ENCODE measurements at places on chromosomes 2 and 18.

DNA sequence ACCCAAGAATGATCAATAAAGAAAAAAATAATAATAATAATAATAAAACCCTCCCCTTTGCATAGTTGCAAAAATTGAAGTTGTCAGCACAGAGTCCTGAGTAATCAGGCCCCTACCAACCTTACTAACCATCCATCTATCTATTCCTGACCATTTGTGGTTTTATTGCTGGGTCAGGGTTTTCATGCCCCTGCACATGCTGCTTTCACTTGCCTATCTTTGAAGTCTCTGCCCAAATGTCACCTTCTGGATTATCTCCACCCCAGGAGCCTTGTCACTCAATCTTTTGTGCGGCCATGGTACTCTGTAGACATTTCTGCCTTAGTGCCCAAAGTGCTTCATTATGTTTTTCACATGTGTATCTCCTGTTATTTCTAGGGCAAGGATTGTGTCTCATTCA lies 35.1 kb downstream of the SLC30A6 start:
- DNase-seq: no peak

DNA sequence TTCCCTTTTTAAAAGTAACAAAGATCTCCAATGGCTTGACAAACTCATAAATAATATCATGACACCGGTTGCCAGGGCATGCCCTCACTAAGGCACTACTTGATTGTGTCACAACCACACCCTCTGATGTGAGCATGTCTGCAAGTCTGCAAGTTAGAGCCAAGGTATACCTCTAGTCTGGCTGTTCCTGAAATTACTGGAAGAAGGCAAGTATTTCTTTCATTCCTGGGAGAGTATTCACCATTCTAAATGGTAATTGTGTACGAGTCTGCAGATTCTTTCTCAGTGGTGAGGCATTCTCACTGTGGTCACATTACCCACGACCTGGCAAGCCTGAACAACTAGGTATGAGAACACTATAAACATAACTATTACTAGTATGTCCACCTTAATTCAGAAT lies 25.7 kb upstream of the RNU4ATAC start:
- DNase-seq: no peak

DNA sequence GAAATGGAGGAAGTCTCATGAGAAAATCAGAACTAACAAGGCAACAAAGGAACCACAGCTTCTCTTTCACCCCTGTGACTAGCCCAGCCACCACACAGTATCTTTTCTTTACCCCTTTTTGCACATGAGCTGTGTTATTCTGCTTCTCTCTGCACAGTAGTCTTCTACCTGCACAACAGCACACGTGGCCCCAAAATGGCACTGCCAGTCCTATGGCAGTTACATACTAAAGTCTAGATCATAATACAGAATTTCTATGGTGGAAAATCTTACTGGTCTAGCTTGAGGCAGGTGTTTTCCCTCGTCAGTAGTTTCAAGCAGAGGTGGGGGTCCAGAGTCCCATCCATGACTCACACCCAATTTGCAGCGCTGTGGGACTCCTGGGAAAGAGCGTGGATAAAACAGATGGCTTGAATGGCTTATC lies 177.7 kb downstream of the DIS3L2 start:
- no peak for DNase-seq

DNA sequence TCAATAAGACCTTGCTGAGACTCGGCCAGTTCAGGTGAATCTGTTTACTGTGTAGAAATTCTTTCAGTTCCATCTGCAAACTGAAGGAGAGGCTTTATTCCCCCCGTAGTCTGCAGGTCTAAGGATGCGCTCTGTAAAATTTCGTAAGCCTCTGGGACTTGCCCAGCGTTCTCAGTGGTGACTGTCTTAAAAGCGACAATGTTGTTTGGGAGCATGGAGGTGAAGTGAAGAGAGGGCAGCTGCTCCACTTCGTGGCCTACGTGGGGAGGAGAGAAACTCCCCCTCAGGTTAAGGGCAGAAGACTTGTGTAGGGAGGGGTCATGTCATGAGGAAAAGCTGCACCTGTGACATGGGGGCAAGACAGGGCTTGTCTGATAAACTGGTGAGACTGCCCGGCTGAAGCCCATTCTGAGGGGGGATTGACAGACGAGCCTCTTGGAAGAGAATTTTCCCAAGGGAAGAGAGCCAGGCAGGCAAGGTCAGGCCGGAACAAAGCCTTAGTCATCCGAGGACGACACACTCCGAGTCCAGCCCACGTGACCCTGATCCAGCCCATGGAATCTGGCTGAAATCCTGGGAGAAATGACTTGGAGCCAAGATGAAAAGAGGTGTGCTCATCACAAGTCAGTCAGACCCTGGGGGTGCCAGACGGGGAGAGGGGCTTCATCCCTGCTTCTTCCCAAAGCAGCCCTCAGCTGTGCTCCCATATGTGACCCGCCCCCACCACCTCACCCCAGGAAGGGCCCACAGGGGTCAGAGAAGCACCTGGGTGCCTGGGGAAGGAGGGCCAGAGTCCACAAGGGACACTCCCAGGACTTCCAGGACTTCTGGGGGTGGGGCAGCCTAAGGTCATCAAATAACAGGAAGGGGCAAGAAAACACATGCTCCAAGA lies 88.5 kb upstream of the SH3BP4 start:
- no peak for DNase-seq

DNA sequence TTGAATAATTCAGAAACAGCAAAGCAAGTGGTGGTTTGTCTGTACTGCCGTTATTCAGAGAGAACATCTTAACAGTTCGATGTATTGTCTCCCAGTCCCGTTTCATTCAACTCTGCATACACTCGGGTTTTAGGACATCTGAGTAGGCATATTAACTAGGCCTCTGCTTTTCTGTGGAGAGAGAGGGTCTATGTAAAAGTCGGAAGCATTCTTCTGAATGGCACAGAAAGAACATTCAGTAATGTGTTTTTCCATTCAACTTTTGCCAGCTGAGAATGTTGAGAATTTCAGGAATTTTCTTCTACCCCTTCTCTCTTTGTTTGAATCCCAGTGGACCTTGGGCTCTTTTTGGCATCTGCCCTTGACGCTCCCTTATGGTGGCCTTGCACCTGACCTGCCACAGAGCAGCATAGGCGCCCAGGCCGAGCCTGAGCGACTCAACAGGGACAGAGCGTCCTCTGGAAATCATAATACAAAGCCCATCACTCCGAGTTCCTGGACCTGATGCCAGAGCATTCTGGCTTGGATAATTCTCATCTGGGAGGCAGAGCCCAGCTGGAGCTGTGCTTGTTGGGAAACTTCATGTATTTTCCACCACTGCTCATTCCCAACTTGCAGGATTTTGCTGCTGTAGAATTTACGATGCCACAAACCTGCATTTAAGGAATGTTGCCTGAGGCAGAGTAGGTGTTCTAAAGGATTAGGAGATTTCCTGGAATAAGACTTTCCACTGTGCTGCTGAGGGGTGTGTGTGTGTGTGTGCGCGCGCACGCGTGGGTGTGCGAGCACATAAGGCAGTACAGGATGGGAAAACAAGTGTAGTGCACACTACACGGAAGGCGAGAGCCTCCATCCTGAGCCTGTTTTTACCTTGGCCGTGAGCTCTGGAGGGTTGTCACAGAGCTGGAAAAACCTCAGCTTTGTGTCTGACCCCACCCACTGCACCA lies 77.2 kb upstream of the TXNDC2 start:
- no peak for DNase-seq

DNA sequence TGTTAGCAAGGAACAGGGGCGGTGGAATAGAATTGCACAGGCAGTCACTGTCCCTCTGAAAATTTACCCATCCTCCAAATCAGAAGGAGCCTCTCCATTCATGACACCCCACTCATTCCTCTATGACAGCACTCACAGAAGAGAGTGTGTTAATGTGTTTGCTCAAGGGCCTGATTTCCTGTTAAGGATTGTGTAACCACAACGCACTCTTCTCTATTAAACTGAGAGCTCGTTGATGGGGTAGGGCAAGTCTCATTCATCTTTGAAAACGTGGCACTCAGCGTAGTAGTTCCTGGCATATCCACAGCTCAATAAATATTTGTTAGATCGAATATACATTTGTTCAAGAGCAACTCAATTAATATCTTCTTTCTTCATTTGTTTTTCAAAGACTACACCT lies 106.4 kb downstream of the VAPA start:
- no peak for DNase-seq

GRCh38 chr2:62402156-62402555 lies 103.8 kb downstream of the TMEM17 start:
- no peak for DNase-seq

- DNase-seq: no peak
Measured at GRCh38 chr2:184481865-184482264, 116.5 kb upstream of the ZNF804A start.

DNA sequence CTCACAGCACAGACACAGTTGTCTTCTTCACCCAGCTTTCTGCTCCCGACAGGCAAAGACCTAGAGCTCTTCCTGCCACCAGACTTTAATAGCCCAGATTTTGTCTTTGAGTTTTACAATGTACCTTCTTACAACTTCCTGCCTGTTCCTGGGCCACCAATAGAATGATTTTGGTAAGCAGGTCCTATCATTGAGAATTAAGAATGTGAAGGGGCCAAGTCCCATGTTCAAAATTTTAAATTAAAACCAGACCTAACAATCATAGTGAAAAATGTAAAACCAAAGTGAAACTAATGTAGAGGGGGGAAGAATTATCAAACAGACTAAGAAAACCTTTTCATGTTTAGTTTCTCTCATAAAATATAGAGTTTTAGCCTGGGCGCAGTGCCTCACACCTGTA lies 72.8 kb downstream of the SP3 start:
- no peak for DNase-seq

DNA sequence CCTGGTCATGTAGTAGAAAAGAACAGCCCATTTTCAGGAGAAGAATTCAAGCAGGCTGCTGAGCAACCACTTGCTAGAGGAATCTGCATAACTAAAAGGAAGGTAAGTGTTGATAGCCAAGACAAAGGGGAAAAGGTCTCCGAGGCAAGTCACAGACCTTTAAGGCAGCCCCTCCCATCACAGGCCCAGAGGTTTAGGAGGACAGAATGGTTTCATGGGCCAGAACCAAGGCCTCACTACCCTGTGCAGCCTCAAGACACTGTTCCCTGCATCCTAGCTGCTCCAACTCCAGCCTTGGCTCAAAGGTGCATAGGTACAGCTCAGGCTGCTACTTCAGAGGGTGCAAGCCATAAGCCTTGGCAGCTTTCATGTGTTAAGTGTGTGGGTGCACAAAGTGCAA lies 238.6 kb upstream of the CYP26B1 start:
- no peak for DNase-seq

DNA sequence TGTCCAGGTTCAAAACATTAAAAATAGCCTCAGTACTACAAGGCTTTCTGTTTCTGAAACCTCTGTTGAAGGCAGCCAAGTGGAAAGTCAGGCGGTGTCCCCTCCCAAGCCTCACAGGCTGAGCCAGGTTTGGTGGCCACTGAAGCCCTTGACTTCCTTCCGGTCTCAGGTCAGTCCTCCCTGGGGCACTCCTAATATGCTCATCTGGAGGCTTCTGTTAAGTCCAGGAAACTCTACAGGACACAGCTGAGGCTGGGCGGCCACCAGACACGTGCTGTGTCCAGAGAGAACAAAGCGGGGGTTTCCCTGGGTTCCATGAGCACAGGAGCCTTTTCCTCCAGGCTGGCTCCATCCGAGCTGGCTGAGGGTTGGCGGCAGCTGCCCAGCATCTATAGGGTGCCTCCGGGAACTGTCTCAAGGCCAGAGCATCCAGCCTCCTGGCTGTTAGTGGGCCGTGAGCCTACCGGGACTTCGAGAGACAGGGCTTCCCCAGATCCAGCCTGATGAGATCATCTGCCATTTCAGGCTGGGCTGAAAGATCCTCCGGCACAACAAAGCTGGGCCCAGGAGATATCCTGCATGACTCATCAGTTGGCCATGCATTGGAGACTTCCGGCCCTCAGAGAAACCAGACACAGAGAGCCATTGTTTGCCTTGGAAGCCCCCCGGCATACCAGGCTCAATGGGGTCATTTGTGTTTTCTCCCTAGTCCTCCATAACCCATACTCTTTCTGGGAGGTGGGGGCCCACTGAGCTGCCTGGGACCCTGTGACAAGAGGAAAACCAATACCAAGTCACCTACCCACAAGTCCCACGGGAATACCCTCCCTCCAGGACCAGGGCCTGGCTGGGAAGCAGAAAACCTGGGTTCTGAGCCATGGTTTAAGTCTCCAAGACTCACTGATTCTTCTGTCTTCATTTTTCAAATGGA lies 71.7 kb downstream of the HS1BP3 start:
- no peak for DNase-seq

DNA sequence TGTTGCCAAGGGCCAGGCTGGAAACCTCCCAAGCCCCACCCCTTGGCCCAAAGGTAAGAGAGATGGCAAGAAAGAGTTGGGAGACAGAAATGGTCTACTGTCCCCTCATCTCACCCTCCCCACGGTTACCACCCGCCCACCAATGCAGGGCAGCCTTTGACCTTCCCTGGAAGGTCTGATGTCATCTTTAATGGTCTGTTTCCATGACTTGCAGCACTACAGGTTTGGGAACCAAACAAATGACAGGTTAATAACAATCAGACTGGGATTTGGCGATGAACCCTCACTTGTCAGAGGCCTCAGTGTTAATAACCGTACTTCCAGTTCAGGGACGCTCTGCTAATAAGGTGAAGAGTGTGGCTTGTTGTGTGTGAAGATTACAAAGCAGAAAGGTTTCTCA lies 70.4 kb downstream of the MRO start:
- DNase-seq: no peak

GRCh38 chr2:83531206-83531826 lies 927.8 kb downstream of the SUCLG1 start:
- DNase-seq: no peak

DNA sequence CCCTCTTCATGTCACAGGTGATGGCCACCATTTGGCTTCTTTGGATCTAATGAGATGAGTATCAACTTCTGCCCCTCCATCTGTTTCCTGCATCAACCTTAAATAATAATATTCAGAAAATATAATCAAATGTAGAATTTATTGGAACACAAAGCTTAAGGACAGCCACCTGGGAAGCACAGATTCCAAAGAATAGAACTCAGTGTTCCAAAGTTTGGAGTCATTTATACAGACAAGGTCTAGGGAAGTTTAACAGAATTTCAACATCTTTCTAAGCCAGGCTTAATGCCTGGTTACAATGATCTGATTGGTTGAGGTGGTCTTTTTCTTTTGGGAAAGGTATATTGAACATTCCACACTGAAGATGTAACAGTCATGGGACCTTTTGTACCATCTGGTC lies 218.0 kb upstream of the PIEZO2 start:
- DNase-seq: no peak

DNA sequence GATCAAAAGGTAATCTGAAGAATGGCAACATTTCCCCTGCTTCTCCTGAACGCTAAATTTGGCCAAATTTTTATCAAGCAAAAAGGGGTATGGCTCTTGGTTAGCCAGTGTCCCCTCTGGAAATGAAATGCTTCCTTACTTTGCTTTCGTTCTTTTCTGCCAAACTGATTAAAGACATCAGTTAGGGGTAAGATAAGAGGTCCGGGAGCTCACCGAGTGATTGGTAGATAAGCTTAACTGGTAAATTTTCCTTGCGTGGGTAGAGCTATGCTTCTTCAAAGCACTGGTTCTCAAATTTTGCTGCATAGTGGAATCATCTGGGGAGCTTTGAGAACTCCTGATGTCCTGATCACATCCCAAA lies 62.7 kb upstream of the MAPRE2 start:
- no peak for DNase-seq

- DNase-seq: no peak
Measured at GRCh38 chr18:46555724-46556123, 101.3 kb downstream of the LOXHD1 start.
